ENCODE measurements at places on chromosomes 1 and 21.

DNA sequence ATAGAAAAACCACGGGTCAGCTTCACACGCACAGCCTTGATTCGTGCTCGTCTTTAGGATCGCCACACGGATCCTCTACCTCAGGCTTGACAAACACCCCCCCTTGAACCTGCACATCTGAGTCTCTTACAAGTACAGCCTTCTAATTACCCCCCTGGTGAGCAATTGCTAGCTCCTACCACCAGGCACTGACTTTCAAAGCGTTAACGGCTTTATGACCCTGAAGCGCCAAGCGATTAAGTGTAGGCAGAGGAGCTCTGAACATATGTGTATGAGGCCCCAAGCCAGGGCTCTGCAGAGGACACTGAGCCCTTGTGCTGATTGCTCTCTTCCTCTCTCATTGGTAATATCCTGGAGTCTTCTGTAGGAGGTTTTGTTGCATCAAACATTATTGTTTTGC, 55.7 kb upstream of the EPHA8 start:
- no peak for DNase-seq

DNA sequence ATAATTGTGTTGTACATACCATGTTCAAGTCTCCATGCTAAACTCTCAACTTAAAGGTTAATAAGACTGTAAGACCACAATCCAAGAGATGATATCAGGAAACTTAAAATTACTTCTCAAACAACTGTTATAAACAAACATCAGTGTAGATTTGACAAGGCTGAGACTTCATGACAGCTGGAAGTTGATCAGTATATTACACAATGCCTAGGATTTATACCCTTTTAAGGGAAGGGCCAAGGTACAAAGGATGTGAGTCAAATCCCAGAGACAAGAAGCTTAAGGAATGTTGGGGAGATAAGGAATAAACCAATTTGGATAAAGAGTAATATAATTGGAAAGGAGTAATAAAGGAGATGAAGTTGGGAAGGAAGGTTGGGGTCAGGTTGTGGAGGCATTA, 98.8 kb downstream of the LBR start:
- no peak for DNase-seq

DNA sequence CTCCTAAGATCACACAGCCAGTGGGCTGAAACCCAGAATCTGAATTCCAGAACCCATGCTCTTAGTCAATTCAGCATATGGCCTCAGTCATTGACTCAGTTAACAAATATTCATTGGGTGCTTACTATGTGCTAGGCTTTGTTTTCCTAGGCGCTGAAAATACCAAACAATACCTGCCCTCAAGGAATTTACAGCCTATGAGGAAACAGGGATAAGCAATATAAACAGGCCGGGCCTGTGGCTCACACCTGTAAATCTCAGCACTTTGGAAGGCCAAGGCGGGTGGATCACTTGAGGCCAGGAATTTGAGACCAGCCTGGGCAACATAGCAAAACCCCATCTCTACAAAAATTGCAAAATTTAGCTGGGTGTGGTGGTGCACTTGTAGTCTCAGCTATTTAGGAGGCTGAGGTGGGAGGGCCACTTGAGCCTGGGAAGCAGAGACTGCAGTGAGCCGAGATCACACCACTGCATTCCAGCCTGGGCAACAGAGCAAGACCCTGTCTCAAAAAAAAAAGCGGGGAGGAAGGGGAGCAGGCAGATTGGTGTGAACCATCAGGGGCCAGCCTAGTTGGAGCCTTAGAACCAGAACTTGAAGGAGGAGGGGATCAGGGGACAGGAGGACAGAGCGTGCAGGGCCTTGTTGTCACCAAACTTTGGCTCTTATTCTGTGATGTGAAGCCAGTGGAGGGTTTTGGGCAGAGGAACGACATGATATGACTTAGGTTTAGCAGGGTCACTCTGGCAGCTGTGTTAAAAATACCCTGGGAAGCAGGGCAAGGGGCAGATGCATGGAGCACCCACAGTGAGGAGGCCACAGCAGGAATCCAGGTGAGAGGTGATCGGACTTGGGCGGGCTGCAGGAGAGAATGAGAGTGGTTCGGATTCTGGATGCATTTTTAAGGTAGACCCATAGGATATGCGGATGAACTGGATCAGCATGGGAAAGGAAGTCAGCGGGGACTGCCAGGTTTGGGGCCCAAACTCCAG, 5.8 kb downstream of the TINAGL1 start:
- no peak for DNase-seq

DNA sequence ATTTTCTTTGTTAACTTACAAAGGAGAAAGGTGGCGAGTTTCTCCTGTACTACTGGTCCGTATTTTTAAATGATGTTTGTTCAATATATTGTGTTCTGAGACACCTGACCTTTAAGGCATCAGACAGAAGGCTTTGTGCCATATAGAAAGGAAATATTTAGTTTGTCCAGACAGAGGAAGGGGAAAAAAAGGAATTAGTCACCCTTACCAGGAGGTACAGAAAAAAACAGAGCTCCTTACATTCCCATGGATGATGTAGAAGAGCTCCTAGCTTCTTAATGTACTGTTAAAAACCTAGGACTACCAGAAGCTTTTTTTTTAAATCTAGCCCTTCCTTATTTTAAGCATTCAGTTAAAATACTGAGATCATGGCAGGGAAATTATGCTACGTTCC, 12.4 kb upstream of the PODN start:
- DNase-seq, result no peak

DNA sequence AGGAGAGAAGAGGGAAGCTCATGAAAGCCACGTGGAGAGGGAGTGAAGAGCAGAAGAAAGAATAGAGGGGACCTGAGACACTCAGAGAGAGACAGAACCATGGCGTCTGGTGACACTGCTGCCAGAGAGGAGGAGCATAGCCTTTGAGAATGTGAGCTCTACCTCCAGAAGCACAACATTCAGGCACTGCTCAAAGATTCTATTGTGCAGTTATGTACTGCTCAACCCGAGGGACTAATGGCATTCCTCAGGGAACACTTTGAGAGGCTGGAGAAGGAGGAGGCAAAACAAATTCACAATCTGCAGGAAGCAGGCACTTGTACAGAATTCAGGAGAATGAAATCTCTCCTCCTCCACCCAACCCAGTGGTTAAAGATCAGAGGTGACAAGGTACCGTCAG, 45.1 kb downstream of the BTBD8 start:
- no peak for DNase-seq

DNA sequence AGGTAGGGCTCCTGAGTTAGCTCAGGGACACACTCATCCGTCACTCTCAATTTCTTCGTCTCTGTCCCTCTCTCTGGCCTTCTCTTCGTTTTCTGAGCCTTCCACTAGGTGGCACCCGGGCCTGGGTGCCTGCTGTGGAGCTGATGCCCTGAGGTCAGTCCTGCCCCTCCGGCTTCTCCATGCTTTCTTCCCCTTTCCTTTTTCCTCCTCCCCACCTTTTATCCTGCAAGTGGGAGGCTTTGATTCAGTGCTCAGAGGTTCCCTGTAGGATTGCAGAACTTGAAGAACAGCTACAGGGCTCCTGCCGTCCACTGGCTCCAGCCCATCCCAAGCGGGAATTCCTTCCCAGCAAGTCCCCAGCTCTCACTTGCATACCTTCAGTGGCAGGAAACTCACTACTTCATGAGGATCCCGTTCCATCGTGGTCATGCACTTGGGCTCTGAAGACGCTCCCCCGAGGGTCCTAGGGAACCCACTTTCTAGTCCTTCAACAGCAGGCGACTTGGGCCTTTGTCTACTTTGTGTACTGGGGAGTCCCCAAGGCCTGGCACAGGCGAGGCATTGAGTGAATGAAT, 45.6 kb downstream of the SRRM1 start:
- DNase-seq, result peak; percentile 53

GRCh38 chr1:167305059-167305705, 84.5 kb downstream of the POU2F1 start:
- no peak for DNase-seq

DNA sequence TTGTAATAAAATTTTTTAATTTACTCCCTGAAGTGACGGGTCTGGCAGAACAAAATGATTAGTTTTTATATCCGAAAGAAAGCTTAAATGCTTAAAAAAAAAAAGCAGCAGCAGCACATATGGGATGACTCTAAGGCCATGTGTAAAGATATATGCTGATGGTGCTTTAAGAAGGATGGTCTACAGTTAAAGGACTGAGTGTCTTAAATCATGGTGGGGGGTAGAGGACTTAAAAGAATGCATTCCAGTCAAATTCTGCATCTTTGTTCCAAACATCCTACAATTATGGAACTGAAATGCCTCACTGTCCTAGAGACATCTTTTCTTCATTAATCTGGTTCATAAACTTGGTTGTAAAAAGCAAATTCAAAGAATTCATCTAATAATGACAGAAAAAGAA, 7.0 kb downstream of the KDM5B start:
- DNase-seq, result no peak
